ENCODE measurements at places on chromosomes 5 and 9. TPM values are rescaled to one million over a fixed set of nuclear protein-coding genes. Genes with fewer than 3 reads are reported as not detected.
A peak's percentile ranks its signal among the peaks of the same experiment; 100 is the strongest.

GRCh38 chr9:88628114-88628513 is 93.1 kb downstream of the NXNL2 start:
- no peak overlapping the region for H3K27ac ChIP-seq
- no peak overlapping the region for H3K4me3 ChIP-seq
- no peaks in the 10 kb centered on the region for H3K4me1 ChIP-seq
- H3K27me3 ChIP-seq: no peaks in the 10 kb centered on the region
- no peak for DNase-seq

DNA sequence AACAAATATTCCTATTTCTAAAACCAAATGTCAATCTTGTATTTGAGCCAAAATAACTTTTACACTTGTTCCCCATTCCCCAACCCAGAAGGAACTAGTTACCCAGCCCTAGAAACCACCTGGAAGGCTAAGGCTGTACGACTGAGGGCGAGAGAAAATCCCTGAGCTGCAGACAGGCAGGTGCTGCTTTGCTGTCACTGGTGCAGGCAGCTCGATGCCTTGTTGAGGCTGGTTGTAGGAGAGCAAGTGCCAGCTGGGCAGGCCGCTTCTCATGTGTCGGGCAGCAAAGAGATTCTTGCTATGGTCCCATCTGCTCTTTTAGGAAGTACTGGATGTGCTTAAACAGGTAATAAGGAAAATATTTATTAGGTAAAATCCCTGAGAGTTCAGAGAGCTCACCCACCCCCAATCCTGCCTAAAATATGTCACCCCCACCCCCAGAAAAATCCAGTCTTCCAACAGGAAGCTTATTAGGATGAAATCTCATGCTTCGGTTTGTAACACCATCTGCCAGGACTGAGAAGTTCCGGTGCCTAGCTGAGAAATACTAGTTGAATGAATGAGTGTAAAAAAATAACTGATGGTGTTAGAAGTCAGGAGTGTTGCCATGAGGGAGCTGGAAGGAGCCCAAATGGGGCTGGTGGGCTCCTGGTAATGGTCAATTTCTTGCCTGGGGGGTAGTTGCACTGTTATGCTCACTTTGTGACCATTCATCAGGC is 91.1 kb upstream of the DMRT1 start:
- H3K36me3 ChIP-seq: peaks cover 4% of the 10 kb centered on the region
- no peak overlapping the region for H3K4me3 ChIP-seq
- H3K27me3 ChIP-seq: no peaks in the 10 kb centered on the region
- DNase-seq: no peak
- H3K4me1 ChIP-seq: peaks cover 9% of the 10 kb centered on the region

- no peak for DNase-seq
- H3K4me3 ChIP-seq: peak overlapping the region; percentile 9
Measured at GRCh38 chr9:87567983-87568382, 70.3 kb downstream of the DAPK1 start.

DNA sequence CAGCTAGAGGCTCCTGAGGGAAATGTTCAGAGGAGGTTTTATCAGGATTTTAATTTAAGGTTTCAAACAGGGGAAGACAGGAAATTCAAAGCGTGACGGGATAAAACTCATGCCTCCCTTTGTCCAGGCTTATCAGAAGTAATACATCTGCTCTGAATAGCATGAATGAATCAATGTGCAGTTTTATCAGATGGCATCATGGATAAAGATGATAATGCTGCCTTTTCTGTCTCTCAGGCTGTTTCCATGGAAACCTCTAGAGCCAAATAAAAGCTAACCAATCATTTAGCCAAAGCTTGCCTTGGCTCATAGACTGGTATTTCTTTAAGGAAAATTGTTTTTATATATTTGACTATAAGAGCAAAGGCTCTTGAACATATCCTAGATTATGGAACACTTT is 16.4 kb downstream of the MFAP3 start:
- H3K27me3 ChIP-seq: no peaks in the 10 kb centered on the region
- no peaks in the 10 kb centered on the region for H3K4me1 ChIP-seq
- no peak overlapping the region for H3K27ac ChIP-seq
- H3K36me3 ChIP-seq: no peaks in the 10 kb centered on the region
- DNase-seq: no peak

DNA sequence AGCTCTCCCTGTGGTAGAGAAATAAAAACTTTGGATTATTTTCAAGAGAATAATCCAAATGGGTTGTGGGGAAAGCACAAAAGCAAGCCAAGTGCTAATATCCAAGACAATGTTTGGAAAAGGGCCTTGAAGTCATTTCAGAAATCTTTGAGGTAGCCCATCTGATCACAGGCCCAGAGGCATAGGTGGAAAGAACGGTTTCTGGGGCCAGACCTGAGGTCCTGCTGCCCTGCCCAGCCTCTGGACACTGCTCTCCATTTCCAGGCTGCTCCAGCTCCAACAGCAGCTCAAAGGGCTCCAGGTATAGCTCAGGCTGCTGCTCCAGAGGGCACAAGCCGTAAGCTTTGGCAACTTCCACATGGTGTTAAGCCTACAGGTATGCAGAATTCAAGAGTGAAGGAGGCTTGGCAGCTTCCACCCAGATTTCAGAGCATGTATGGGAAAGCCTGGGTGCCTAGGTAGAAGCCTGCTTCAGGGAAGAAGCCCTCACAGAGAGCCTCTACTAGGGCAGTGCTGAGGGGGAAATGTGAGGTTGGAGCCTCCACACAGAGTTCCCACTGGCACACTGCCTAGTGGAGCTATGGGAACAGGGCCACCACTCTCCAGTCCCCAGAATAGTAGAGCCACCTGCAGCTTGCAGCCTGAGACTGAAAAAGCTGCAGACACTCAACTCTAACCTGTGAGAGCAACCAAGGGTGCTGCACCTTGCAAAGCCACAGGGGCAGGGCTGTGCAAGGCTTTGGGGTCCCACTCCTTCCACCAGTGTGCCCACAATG is 133.1 kb downstream of the PIK3R1 start:
- no peak overlapping the region for H3K27ac ChIP-seq
- H3K4me3 ChIP-seq: no peak overlapping the region

The MAMDC2 gene
- 5.4 TPM for total RNA-seq

The CA9 gene
- total RNA-seq: 0.26 TPM
